T-helper 1 cell (primary cell): ENCODE measurements at places on chromosomes 13 and 19.

DNA sequence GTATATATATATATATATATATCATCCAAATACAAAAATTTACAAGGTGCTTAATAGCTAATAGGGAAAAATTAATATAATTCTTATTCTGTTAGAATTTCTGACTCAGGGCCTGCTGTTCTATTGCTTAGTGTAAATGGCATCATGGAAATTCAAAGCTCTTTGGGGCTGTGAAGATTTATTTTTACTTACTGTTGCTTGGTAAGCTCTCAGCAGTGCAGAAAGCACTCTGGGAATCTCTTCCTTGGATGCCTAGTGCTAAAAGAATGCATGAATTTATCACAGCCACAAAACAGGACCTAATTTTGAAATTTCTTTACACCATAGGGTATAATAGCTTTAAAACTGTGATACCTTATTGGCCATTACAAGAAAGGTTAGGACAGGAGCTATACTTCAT lies 69.3 kb upstream of the SLAIN1 start:
- no peak for DNase-seq

- no peak for DNase-seq
Measured at GRCh38 chr13:76948149-76948548, at the start of gene ACOD1. ACOD1 (plus strand) TSS chr13:76948511; CDS start chr13:76948559, 48 bp downstream.

GRCh38 chr13:19940106-19940505 lies 18.4 kb upstream of the ZMYM2 start:
- no peak for DNase-seq

- no peak for DNase-seq
Measured at GRCh38 chr13:79297128-79297527, 108.9 kb downstream of the RBM26 start.

DNA sequence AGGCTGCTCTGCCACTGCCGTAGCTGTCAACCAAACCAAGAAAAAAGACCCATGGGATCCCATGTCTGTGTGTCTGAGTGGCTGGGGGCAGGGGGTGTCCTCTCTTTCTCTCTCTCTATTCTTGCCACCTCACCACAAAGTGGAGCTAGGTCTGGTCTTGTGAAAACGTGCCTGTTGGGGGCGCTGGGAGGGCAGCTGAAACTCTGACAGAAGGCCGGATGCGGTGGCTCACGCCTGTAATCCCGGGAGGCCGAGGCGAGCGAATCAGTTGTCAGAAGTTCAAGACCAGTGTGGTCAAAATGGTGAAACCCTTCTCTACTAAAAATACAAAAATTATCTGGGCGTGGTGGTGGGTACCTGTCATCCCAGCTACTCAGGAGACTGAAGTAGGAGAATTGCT lies 29.2 kb downstream of the ZNF146 start:
- DNase-seq: no peak

- no peak for DNase-seq
Measured at GRCh38 chr19:46082728-46083050, 41.8 kb downstream of the IGFL3 start.

GRCh38 chr19:41546961-41547360 lies 29.0 kb upstream of the CEACAM21 start:
- DNase-seq: no peak

DNA sequence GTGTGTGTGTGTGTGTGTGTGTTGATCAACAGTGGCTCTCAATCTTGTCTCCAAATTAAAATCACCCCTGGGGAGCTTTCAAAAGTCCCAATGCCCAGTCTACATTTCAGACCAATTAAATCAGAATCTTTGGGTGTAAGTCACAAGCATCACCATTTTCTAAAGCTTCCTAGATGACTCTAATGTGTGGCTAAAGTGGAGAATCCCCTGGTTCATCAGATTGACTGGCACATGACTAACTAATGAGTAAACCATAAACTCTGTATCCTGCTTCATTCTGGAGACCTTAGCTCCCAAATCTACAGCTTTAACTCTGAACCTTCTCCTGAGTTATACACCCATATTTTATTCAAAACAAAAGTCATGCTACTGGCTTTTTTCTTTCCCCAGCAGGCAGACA lies 131.3 kb downstream of the SUCLA2 start:
- DNase-seq: no peak

GRCh38 chr19:6350688-6351087 lies 10.6 kb upstream of the CLPP start:
- no peak for DNase-seq

DNA sequence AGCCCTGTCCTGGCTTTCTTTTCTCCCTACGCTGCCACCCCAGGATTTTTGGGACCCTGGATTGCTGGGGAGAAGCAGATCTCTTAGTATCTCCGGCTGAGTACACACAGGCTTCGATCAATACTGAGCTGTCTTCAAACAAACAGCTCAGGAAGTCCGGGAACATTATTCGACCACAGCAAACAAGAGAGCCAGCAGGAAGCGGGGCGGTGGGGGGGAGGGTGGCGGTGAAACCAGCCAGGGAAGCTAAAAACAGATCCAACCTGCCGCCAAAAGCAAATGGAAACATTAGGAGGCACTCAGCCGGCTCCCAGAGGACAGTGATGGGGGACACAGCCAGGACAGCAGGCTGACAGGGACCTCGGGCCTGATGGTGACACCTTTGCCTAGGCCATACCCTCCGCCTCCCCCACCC lies 12.2 kb upstream of the BCAM start:
- no peak for DNase-seq

- peak; percentile 77 for DNase-seq
Measured at GRCh38 chr19:3304871-3305423, 61.4 kb upstream of the NFIC start.

DNA sequence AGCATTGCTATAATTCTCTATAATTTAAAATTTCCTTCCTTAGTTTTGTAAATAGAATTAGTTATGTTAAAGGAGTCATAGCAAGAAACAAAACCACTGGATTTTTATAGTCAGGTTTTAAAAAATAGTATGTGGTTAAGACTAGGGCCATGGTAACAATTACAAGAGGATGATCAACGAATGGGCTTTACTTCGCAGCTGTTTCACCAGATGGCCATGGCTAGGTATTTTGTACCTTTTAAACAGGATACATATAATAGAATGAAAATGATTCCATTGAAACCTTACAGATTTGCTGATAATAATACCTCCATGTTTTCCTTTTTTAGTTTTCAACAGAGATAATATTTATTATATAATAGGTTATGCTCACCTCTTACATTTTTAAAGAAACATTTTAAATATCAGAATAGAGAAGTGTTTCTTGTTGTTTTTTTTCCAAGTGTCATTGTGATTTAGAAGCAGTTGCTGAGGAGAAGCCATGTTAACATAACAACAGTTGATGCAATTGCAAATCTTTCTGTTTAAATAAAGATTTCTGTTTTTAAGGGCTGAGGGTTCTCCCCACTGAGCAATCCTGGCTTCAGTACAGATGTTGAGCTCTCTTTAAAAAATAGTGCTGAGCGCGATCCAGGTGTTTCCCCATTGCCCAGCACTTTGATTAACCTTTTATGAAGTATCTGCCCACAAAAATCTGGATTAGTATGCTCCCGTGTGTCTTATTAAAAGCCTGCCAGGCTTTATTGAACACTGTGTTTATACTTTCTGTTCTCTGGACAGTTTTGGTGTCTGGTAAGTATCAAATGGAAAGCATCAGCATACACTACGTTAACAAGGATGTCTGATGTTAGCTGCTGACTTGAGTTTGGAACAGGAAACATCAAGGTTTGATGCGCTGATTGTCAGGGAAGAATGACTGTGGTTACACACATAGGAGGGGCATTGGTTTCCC lies 205.3 kb downstream of the HS6ST3 start:
- DNase-seq: no peak

DNA sequence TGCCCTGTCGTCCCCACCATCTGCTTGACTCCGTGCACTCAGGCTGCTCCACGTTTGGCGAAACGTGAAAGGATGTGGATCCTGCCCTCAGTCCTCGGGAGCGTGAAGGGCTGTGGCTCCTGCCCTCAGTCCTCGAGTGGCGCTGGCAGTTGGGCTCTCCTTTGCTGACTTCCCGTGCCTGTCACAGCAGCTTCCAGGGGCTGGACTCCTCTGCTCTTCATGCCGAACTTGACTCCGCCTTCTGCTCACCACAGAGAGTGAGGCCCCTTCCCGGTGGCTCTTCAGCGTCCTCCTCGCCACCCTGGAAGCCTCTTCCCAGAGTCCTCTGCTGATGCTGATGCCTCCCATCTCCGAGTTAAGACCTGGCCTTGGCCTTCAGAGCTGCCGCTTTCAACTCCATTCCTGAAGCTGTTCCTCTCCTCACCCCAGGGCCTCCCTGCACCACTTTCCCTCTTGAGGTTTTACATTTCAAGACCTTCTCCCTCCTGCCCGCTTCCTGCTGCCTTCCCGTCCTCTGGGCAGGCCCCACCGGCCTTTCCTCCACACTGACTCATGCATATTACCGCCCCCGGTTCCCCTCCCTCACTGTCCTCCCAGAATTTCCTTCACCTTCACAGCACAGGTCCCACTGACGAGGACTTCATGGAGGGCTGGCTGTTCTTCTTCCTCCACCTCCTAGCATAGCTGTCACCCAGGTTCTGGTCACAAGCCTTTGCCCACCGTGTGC lies 111.7 kb downstream of the SHISA2 start:
- no peak for DNase-seq

- DNase-seq: no peak
Measured at GRCh38 chr19:29832801-29833200, 21.0 kb downstream of the CCNE1 start.

- DNase-seq: no peak
Measured at GRCh38 chr19:11019824-11020223, 59.0 kb downstream of the SMARCA4 start.

DNA sequence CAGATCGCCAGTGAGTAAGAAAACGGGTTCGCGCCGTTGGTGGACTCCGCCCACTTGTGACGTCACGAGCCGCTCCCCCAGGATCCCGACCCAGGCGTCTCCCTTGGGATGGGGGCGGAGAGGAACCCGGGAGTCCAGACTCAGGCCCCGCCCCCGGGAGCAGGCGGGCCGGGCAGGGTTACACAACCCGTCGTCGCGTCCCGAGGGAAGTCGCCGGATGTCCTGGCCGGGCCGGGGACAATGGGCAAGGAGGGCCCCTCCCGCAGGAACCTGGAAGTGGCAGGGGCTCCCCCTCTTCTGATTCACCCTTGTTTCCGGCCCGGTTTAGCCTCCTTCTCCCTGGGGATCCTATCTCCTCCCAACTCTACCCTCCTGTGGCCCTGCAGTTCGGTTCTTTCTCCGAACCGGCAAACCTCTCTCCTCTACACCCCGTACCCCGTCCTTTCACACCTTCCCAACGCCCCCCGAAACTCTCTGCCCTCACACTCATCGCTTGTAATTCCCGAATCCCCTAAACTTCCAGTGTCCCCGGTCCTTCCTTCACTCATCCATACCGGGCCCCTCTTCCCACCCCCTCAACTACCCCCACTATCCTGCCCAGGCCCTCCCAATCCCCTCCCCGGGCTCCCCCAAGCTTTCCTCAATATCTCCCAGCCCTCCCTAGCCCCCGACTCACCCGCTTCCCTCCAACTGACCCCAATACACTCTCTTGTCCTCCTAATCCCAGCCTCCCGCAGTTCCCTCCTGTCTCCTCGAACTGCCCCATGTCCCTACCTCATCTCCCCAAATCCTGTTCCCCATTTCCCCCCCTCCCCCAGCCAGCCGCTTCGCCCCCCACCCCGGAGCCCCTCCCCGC lies 20.0 kb upstream of the ERCC1 start:
- peak; percentile 33 for DNase-seq

GRCh38 chr19:55255618-55256423 lies 3.0 kb downstream of the PPP6R1 start:
- DNase-seq: peak; percentile 32

DNA sequence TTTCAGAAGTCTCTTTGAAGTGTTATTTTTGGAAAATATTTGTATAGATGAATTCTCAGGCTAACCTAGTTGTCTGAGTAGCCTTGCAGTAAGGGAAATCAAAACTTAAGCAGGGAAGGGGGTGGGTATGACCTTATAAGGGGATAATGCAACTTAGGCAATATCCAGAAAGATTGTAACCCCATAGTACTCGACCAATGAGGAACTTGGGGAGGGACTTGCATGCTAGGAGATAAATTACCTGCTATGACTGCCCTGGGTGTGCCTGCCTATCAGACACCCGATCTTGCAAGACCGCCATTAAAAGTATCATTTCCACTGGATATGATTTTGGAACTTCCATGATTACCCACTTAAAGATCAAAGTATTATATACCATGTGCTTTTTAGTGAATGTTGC lies 23.0 kb upstream of the RFXAP start:
- no peak for DNase-seq

DNA sequence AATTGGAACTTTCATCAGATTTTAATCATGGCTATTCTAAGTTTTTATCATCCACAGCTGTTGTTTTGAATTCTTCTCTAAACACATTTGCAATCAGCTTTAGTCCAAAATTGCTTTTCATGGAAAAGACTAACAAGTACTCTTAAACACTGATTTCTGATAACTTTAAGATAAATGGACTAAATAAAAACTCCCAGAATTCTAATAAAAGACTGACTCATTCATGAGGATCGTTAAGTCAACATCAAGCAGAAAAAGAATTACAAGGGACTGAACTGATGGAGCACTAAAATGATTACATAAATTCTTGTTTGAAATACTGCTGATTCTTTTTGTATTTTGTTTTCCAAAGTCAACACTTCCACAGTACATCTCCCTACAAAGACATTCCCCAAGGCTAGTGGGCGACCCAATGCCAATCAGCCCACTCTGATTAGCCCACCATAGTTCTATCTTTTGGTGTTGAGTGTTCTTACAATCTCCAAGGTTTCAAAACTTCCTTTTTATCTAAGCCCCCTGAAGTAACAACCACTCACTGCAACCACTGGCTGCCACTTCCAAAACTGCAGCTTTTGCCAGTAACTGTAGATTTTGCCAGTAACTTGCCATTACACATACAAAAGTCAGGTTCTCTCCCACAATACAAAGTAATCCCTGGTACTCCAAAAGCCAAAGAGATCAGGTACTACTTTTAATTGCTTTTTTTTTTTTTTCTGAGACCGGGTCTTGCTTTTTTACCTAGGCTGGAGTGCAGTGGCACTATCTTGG lies 14.0 kb upstream of the NAA16 start:
- no peak for DNase-seq

DNA sequence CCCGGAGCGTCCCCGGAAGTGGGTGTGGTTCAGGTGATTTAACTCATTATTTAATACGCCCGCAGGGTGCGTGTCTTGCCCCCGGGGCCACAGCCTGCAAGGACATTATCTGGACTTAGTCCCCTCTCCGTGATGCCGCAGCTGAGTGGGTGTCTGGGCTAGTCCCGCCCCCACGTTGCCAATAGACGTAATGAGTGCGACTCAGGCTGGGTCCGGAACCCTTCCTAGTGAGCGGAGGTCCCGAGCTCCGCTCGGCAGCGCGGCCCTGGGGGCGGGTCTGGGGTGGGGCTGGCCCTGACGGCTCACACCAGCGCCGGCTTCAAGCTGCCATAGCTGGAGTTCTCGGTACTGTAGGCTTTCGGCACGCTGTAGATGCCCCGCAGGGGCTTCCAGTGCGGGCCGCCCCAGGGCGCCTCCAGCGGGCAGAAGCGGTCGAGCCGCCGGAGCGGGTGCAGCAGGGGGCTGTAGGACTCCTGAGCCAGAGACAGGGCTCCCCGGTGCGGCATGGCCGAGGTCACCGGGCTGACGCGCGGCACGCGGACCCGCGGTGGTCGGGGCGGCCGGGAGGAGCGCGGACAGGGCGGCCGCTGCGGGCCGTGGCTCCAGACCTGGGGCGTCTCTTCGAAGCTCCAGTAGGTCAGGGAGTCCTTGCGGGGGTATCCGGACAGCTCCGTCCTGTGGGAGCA lies 918 bp upstream of the LHB start:
- DNase-seq: peak; percentile 42
